ENCODE measurements at places on chromosomes 3 and 15.

GRCh38 chr3:99325402-99325801 lies 313.0 kb upstream of the COL8A1 start:
- DNase-seq: no peak

DNA sequence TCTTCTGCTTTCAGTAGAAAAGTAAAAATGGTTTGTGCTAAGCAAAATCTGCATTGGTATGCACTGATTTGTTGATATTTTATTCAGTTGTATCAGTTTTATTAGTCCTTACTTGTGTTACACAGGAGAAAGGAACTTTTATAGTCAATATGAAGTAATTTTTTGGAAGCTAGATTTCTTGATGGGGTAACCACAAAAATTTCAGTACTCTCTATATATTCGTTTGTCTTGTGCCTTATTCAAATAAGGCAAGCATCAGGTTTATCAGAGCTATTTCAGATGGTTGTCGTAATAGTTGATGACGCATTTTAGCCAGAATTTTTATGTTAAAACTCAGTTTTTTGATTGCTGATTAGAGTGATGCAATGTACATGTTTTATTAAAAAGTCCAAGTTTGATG lies 50.7 kb upstream of the NIPA1 start:
- DNase-seq: no peak

GRCh38 chr15:100234158-100235029 lies 107.4 kb downstream of the ADAMTS17 start:
- no peak for DNase-seq

DNA sequence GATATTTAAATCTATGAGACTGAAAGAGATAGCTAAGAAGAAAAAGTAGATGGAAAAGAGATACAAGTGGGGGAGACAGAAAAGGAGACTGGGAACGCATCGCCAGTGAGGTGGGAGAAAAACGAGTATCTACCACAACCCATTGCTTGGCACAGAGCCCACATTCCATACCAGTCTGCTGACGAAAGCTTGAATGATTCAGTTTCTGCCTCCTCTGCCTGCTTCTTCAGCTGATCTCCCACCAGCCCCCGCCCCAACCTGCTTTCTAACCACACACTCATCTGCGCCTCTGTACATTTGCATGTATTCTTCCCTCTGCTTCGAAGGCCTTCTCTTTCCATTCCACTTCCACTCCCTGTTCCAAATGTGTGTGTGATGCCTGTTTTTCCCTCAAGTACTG lies 188.1 kb downstream of the USP13 start:
- no peak for DNase-seq

DNA sequence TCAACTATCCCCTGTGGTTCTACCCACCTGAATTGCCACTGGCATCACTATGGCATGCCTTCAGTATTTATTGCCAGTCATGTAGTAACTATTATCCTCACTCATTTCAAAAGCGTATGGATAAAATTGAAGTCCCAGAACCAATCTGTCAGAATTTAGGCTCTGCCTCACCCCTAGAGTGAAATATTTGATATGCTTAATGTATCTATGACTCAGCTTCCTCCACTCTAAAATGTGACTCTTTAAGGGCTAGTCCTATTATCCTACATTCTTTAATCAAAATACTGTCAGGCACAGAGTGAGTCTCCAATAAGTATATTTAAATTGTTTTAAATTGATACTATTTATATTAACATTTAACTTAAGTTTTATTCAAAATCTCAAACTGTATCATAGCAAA lies 27.6 kb downstream of the ARPP21 start:
- no peak for DNase-seq

DNA sequence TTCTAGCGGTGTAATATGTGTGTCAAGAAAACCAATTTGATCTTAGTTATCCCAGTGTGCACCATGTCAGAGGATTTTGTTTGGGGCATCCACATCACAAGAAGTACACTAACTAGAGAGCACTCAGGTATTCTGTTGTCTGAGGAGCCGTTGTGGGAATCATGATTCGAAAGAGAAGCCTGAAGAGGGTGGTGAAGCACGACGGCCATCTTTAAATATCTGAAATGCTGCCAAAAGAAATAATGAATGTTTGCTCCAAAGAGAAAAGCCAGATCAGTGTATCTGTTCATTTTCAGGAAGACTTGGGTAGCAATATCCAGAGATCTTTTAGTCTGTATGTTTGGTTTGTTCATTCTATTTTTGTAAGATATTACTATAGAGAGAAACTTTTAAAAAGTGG lies 180.7 kb downstream of the KLHL25 start:
- no peak for DNase-seq

GRCh38 chr3:67937498-67938118 lies 283.2 kb upstream of the SUCLG2 start:
- no peak for DNase-seq

DNA sequence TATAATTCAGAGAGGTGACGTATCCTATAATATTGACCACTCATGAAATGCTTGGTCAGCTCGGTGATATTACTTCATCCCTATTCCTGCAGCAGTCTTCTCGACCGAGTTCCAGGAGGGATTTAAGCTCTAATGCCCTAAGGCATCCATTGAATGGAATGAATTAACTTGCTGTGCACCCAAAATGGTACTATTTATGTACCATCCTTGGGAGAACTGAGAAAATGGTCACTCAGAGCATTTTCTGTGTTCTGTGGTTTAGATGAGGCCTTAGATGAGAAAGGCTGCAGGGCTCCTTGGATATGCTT lies 638 bp downstream of the BLOC1S6 start:
- no peak for DNase-seq

- no peak for DNase-seq
These were observed 117.1 kb downstream of the THSD4 start for GRCh38 chr15:71232411-71232810.

- no peak for DNase-seq
These were observed 36.0 kb downstream of the RFTN1 start for GRCh38 chr3:16477521-16477920.

- DNase-seq: no peak
These were observed 38.1 kb upstream of the LEKR1 start for GRCh38 chr3:156787926-156788663.

DNA sequence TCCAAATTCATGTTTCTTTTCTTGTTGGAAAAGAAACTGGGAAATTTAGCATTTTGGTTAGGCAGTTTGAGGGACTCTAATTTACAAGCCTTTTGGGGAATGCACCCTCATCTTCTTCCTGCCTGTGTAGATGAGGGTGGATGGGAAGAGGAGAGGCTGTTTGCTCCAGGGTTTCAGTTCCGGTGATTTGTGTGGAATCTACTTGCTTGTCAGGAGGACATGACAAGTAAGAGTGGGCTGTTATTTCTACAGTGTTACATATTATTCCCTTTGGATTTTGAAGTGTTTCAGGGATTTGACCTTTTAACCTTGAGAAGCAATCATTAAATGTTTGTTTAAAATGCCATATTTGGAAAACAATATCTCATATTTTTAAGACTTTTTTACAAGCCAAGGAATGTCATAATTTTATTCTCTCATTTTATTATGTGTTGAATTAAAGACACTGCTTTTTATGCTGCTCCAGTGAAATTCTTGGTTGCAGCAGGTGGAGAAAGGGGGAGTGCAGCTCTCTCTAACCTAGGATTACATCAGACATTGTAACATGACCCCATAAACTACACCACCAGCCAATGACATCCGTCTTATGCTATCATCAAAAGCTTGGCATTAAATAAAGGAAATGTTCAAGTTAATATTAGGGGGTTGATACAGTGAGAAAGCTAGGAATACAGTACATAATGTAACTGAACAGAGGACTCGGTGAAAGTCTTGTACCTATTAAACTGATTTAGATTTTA lies 30.2 kb downstream of the PLAAT1 start:
- DNase-seq: no peak

- no peak for DNase-seq
These were observed 24.1 kb upstream of the NIT2 start for GRCh38 chr3:100310355-100310965.

GRCh38 chr15:43235536-43235935 lies 14.7 kb upstream of the EPB42 start:
- DNase-seq: no peak

Measured in KG1 (cell line).